ENCODE measurements at places on chromosomes 13 and 19.

DNA sequence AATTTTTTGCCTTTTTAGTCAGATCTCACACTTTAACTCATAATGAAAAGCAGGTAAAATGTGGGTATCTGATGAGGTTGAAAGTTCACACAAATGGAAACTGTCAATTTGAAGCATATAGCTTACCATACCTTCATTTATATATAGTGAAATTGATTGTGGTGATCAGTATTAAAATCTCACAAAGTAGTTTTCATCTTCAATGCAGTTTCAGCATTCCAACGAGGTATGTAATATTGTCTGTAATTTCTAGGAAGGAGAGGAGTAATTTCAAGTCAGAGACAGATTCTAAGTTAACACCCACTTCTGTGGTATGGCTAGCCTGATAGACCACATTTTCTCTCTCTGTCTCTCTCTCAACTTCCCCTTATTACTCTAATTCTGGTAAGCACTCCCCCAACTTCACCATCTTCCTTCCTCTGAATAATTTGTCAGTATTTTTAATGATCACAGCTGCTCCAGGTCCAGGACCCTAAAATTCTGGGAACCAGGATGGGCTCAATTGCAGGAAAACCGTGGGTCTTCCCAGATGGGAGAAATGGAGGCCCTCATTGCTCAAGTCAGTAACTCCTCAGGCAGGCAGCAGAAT lies 455.7 kb downstream of the FGF9 start:
- no peak for DNase-seq

GRCh38 chr19:45529420-45529785 lies 22.1 kb downstream of the VASP start:
- no peak for DNase-seq

DNA sequence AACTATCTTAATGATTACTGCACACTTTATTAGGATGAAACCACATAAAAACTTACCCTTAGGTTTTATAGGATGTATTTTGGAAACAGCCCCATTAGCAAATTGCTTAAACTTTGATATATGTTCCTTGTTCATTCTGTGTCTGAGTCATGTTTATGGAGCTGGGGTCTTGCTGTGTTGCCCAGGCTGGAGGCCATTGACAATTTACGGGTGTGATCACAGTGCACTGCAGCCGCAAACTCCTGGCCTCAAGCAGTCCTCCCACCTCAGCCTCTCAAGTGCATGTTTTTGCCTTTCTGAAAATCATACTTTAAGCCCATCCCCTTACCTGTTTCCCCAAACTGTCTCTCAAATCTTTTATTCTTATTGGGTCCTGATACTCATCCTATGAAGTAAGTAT lies 5.2 kb upstream of the CHAMP1 start:
- no peak for DNase-seq

DNA sequence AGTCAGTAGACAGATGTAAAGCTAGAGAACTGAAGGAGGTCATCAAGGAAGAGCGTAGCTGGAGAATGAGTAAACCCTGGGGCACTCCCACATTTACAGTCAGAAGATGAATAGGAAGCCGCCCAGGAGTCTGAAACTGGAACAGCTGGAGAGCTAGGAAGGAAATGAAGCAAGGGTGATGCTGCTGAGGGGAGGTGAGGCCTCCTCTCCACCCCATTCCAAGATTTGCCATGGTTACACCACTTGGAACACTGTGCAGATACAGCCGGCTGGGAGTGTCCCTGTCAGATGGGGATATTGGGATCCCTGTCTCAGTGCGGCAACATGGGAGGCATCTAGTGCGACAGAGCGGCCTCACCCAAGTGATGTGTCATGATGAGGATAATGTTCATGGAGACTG lies 51.8 kb upstream of the GPI start:
- no peak for DNase-seq

DNA sequence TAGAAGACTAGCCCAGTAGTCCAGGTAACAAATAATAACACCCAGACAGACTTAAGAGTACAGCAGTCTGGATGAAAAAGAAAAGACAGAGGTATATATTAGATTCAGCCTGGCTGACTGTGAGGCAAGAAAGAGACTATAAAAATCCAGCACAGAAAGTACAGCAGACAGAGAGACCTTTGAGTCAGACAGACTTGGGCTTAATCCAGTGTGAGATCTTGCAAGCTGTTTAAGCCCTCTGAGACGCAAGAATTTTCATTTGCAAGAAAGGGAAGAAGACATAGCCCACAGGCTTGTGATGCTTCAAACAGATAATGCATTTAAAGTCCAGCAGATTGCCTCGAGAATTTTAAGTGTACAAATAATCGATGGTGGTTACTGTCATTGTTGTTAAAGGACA lies 471.4 kb downstream of the LIG4 start:
- DNase-seq, result no peak

DNA sequence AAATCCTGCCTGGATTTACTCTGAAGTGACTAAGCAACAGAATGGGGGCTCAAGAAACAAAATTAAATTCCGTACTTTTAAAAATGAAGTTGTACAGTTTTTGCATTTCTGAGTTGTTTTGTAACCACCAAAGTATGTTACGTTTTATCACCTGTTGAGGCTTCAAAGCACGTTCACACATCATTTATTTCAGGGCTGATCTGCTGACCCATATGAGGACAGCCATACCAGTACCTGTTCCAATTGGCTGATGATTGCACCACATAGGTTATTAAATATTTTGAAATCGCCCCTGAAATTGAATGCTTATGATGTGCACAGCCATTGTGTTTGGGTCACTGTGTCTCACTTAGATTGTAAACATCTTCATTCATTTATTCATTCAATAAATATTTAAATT lies 72.0 kb upstream of the FLT1 start:
- no peak for DNase-seq

DNA sequence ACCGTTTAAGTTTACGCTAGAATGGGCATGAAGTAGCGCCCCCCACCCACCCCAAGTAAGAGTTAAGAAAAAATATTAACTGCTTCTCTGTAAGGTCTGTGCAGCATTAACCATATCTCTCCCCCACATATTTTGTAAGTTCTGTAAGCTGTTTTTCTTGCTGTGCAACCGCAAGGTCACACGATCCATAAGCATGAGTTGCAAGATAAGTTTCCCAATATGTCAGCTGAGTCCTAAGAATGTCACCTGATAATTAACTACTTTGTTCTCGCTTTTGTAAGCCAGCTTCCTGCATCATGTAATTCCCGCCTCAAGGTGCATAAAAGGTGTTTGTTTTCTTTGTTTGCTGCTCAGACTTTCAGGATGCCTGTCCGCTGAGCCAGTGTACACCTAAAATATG lies 187.0 kb downstream of the MYO16 start:
- no peak for DNase-seq

DNA sequence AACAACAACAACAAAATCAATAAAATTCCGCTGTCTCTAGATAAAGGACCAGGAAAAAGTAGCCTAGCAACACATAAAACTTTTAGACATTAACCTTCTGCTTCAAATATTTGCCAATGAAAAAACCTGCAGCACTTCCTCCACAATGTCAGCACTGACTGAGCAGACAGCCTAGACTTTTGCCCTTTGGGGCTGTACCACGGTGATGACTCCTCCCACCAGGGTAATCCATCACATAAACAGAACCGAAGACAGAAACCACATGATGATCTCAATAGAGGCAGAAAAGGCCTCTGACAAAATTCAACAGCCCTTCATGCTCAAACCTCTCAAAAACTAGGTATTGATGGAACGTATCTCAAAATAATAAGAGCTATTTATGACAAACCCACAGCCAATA lies 30.2 kb upstream of the TRPC4 start:
- peak; percentile 10 for DNase-seq

DNA sequence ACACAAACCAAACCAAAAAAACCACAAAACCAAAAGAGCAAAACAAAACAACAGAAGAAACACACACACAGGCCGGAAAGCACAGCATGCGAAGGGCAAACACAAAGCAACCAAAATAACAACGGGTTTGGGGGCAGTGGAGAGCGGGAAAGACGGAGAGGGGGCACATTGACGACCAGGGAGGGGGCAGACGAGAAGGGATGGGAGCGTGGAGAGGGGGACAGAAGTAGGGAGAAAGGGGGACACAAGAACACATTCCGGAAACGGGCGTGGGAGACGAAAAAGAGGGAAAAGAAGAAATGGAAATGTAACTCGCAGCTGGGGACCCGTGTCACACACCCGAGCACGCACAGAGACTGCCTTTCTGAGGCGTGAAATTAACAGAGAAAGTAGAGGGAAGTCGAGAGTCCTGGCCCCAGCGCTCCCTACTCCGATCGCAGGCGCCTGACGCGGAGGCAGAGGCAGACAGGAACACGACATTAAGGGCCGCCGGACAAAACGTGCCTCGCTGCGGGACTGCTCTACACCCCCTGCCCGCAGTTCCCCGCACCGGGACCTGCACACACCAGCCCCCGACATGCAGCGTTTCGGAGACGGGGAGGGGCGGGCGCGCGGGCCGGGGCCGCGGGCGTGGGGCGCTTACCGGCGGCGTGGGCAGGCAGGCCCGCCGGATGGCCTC lies 652 bp downstream of the POU4F1 start:
- DNase-seq, result no peak

DNA sequence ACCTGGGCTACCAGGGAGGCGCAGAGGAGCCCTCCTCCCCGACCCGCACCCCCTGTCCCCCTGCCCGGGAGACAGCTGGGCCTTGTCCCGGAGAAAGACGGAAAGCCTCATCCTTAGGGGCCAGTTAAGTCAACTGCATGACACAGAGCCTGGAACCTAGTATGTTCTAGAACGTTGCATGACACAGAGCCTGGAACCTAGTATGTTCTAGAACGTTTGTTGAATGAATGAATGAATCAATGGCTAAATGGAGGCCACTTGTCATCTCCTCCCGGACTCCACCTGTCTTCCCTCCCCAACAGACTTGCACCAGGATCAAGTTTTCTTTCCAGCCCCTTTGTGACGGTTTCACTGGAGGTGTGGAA lies 706 bp downstream of the SERP2 start:
- no peak for DNase-seq

DNA sequence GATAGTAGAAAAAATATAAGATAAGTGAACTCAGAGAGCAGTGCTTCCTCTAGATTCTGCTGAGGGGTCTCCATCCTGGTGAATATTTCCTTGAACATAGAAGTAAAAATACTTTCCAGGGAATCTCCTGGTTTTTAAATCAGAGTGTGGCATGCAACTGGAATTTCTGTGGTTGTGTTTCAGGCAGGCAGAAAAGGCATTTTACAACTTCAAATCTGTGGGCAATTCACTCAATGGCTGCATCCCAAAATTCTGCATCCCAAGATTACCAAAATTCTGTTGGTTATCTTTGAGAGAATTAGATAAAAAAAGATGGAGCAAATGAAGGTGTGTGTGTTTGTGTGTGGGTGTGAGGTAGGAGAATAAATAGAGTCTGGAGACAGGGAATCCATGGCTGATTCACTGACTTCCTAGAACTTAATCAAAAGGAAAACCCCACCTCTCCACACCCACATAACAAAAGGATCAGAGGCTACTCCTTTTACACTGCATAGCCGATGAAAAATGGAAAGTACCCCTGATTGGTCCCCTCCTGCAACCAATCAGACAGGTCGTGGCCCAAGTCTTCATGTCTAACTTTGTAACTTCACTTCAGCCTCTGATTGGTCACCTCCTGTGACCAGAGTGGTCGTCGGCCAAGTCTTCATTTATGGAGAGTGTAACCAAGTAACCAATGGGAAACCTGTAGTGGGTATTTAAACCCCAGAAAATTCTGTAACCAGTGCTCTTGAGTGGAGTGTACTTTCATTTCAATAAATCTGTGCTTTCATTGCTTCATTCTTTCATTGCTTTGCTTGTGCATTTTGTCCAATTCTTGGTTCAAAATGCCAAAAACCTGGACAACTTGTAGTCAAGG lies 112.8 kb downstream of the DLEU7 start:
- DNase-seq, result no peak

DNA sequence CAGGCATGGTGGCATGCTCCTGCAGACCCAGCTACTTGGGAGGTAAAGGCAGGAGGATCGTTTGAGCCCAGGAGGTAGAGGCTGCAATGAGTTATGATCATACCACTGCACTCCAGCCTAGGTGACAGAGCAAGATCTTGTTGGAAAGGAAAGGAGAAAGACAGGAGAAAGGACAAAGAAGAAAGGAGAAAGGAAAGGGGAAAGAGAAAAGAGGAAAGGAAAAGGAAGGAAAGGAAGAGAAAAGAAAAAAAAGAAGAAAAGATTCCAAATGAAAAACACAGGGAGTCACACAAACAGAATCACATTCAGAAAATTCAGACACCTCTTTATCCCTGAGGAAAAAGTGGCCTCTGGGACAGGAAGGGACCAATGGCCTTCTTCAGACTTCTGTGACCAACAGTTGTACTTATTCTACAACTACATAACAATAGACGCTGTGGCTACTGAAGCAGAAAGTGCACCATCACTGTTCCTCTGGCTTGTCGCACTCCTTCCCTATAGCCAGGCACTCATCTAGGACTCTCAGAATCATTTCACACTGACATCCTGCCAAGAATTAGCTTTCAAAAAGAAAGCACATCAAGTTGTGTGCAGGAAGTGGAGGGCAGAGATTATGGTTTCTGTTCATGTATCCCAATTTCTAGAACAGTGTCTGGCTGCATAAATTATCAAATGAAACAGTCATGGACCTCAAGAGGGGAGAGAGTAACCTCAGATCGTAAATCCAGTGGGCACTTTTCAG lies 5.9 kb downstream of the MTMR6 start:
- DNase-seq, result no peak

GRCh38 chr19:3061182-3062161 lies 823 bp downstream of the TLE5 start:
- DNase-seq, result no peak

- no peak for DNase-seq
These were observed 37.5 kb upstream of the POMP start for GRCh38 chr13:28621449-28621848.

DNA sequence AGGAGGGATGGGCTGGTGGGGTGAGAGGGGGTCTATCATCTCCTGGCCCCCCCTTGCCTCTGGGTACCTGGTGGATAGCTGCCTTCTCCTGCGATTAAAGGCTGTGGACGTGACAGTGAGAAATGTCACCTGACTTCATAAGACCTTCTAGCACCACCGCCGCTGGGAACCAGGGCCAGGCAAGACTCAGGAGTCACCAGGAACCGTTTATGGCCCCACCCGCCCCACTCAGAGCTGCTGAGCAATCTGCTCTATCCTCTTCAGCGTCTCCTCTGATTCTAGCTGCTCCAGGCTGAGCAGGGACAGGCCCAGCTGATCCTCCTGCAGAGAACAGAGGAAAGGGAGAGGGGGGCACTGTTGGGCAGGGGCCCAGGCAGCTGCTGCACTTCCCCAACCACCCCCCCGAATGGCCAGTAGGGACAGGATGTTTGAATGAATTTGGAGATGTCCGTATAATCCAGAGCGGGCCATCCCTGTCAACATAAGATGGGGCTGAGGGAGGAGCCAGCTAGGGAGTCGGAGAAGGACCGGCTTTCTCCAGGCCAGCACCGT lies 10.9 kb downstream of the KLC3 start:
- DNase-seq, result no peak

- no peak for DNase-seq
These were observed 4.0 kb downstream of the GPX4 start for GRCh38 chr19:1107661-1108261.

- no peak for DNase-seq
These were observed 324.1 kb upstream of the KLHL1 start for GRCh38 chr13:70432276-70432805.

Data from body of pancreas (tissue), 4 donors.